Activated CD4-positive, alpha-beta T cell treated with anti-CD3 and anti-CD28 coated beads for 36 hours (primary cell): ENCODE measurements at places on chromosomes 6 and 20. TPM values are rescaled to one million over a fixed set of nuclear protein-coding genes. Genes with fewer than 3 reads are reported as not detected.

GRCh38 chr20:44576297-44576696 is 6.1 kb upstream of the PKIG start:
- peak; percentile 34 for DNase-seq

GRCh38 chr6:56245903-56246351 is 1.5 kb downstream of the COL21A1 start:
- no peak for DNase-seq

DNA sequence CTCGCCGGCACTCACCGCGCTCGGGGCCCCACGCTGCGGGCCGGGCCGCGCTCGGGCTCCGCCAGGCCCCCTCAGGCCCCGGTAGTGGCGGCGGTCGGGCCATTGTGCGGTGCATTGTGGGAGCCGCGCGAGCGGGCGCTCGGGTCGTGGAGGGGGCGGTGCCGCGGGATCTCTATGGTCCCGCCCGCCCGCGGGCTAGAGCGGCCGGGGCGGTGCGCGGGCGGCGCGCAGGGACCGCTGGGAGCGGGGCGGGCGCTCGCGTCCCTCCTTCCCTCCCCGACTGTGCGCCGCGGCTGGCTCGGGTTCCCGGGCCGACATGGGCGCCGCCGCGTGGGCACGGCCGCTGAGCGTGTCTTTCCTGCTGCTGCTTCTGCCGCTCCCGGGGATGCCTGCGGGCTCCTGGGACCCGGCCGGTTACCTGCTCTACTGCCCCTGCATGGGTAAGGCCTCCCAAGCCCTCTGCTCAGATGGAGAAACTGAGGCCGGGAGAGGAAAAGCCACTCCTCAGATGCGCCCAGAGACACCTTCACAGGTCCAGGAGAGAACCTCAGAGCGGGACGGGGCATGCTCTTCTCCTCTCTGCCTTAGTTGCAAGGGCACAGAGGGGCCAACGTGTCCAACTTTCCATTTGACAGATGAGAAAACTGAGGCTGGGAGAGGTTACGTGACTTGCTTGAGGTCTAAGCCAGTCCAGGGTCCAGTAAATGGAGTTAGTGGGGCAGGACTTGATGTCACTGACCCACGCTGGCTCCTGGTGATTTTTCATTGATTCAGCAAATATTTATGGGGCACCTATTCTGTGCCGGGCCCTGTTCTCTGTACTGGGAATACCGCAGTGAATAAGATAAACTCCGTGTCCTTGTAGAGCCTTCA is at the start of the genes PLAGL2 and POFUT1:
Gene PLAGL2 (minus strand): TSS at position 118 of the 873 bp plus-strand sequence. CDS start 5,565 bp downstream, outside the sequence.
Gene POFUT1 (plus strand): TSS at position 255 of the 873 bp plus-strand sequence. CDS start 62 bp downstream, at position 317.
- DNase-seq = peak; percentile 95

The GPLD1 gene
- 0.62 TPM for total RNA-seq
